ENCODE measurements at places on chromosomes 16 and 17.

DNA sequence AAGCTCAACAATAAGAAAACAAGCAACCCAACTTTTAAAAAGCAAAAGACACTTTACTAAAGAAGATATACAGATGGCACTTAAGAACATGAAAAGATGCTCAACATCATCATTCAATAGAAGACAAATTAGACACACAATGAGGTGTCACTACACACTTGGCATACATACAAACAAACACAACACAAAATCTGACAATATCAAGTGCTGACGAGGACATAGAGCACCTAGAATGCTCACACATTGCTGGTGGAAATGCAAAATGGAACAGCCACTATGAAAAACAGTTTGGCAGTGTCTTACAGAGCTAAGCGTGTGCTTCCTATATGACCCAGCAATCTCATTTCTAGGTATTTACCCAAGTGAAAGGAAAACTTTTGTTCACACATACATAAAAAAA is 18.9 kb downstream of the RPRML start:
- no peak for DNase-seq

DNA sequence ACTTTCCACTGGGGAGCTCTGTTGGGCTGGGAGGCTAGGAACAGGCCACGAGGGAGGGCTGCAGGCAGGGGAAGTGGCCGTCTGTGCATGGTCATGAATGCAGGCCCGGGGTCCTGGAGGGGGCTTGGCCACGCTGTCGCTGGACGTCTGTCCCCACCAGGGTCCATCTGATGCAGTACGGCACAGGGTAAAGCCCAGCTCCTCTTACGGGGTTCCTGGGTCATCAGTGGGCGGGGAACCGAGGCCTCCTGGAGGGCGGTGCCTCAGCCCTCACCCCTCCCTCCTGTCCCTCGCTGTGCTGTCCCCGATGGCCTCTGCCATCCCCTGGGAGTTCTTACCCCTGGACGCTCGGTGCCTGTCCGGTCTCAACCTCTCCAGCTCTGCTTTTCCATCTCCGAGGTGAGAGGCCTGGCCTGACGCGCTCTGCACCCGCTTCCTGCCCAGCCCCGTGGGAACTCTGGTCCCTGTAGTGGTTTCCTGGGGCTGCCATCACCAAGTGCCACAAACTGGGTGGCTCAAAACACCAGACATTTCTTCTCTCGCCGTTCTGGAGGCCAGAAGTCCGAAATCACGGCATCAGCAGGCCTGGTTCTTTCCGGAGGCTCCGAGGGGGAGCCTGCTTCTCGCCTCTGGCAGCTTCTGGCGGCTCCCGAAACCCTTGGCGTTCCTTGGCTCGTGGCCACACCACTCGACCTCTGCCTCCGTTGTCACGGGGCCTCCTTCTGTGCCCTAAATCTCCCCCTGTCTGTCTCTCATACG is 182.8 kb downstream of the SEC14L1 start:
- peak; percentile 45 for DNase-seq

GRCh38 chr17:81412490-81413093 is 17.3 kb downstream of the BAHCC1 start:
- no peak for DNase-seq

- peak; percentile 22 for DNase-seq
These were observed 34.1 kb downstream of the NQO1 start for GRCh38 chr16:69691980-69692911.

DNA sequence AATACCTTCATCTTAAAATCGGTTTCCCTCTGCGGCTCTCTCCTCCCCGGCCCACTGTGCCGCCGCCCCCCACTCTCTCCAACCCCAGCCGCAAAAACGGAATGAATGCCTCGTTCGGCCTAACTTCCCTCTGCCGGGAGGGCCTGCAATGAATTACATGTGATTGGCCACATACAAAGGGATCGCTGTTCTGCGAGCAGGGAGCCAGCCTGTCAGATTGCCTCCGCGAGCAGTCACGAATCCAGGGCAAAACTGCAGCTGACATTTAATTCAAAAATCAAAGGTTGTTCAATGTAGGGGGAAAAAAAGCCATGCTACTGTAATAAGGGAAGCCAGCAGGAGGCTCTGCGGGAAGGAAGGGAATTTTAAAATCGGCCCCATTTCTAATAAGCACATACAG is 84.9 kb downstream of the TBC1D16 start:
- no peak for DNase-seq

- no peak for DNase-seq
These were observed 42.8 kb downstream of the TNFRSF13B start for GRCh38 chr17:16929035-16929680.

GRCh38 chr16:33877-34647 is 19.3 kb downstream of the POLR3K start:
- no peak for DNase-seq

GRCh38 chr17:7982173-7982572 is 20.2 kb upstream of the GUCY2D start:
- peak; percentile 63 for DNase-seq

DNA sequence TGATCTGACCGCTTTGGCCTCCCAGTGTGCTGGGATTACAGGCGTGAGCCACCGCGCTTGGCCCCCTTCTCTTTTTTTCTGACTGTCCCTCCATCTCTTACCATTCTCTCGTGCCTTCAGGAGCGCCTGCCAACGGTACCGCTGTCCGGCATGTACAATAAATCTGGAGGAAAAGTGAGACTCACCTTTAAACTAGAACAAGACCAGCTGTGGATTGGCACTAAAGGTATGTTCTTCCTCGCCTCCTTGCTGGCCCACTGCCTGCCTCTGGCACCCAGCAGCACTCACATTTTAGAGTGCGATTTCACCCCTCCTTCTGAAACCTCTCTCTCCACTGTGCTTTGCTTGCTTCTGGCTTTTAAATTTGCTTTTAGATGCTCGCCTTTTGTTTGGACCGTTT is 5.0 kb downstream of the UBFD1 start:
- no peak for DNase-seq

DNA sequence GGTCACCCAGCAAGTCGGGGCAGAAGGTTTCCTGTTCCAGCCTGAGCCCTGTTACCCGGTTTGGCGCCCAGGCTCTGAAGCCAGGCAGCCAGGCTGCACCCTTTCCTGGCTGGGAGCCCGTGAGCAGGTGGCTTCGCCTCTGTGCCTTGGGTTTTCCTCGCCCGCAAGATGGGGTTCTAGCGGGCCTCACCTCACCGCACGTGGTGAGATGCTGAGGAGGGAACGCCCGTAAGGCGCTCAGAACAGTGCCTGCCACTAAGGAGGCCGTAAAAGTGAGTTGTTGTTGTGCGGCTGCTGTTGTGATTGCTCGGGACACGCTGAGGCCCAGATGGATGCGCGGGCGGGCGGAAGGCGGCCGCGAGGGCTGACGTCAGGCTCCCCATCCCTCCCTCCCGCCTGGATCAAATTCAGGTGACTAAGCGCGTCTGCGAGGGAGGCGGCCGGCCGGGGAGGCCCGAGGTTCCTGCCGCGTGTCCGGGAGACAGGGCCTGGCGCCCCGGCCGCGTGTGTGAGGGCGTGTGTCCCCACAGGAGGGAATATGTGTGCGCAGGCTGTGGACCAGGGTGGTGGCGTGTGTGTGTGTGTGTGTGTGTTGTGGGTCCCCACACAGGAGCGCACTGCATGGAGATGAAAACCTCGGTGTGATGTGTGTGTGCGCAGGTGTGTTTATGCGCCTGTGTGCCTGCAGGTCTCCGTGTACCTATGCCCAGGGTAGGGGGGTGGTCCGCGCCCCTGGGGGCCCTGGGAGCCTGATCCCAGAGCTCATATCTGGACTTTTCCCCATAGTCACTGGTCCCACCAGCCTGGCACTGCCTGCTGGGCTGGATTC is 4.3 kb downstream of the CAMKK1 start:
- DNase-seq: peak; percentile 91

DNA sequence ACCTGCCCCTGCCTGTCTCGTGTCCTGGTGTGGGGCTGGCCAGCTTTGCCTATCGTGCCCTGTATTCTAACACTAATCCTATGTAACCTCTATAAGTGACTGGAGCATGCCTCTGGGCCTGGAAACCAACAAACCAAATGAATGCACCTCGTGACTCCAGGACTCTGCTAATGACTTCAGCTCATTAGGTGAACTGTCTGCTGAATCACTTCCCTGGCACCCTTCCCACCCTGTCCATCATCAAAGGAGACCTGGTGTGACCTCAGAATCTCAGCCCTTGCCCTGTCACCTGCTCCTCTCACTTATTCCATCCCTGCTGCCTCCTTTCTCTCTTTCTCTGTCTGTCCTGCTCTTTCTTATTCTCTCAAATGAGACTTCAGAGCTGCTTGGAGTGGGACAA is 322.4 kb downstream of the CBLN1 start:
- DNase-seq: no peak

- DNase-seq: no peak
These were observed 2.0 kb downstream of the TP53I13 start for GRCh38 chr17:29570521-29570920.

- peak; percentile 76 for DNase-seq
These were observed 8.8 kb downstream of the ZG16B start for GRCh38 chr16:2838928-2839327.

DNA sequence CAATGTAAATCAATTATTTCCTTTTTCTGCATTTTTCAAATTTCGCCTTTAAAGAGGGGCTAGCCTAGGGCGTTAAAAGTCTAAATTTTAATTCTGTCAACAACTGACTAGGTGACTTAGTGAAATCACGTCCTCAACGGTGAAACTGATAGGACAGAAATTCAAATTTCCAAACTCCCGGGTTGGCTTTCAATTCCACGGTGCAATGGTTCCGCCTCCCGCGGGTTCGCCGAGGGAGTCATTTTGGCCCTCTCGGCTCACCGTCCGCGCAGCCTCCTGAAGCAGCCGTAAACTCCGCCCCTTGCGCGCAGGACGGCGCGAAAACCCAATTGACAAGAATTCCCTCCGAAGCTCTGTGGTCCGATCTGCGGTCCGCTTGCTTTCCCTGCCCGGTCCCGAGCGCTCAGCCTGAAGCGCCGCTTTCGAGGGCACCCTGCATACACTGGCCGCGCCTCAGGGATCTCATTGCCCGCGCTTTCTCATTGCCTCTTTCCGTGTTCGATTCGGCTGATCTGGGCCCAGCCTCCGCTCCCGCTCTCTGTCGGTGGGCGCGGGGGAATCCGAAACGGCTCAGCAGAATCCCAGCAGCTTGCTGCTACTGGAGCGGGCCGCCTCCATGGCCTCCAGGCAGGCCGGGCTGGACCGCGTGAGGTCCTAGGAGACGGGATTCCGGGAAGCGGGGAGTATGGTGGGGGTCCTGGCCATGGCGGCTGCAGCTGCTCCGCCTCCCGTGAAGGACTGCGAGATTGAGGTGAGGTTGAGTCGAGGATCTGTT is at the start of gene ATAD5:
TSS of gene ATAD5 (plus strand) at position 304 of the 775 bp plus-strand sequence. CDS start at position 686, 382 bp downstream.
- peak; percentile 91 for DNase-seq

GRCh38 chr16:24610416-24610755 is 71.0 kb downstream of the RBBP6 start:
- peak; percentile 31 for DNase-seq

- DNase-seq: no peak
These were observed 54.2 kb downstream of the BEAN1 start for GRCh38 chr16:66481081-66481942.

- DNase-seq: no peak
These were observed 5.5 kb downstream of the C16orf96 start for GRCh38 chr16:4561596-4561995.

DNA sequence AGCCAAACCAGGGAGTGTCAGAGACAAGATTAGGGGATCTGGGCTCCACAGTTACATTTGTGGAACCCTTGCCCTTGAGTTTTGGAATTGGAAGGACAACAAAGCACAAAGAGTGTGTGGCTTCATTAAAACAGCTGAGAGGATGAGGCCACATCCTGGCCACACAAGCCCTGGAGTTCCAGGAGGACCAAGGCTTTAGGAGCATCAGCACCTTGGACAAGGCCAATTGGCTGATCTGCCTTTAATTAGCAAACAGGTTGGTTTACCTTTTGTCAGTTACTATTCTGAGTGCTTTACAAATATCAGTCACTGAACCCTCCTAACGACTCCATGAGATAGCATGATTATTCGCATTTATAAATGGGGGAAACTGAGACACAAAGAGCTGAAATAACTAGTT is 54.7 kb downstream of the SLC6A2 start:
- no peak for DNase-seq

- DNase-seq: no peak
These were observed 3.6 kb downstream of the CLUH start for GRCh38 chr17:2707721-2708584.

GRCh38 chr17:79833744-79834564 is 5.3 kb downstream of the CBX4 start:
- DNase-seq: no peak

DNA sequence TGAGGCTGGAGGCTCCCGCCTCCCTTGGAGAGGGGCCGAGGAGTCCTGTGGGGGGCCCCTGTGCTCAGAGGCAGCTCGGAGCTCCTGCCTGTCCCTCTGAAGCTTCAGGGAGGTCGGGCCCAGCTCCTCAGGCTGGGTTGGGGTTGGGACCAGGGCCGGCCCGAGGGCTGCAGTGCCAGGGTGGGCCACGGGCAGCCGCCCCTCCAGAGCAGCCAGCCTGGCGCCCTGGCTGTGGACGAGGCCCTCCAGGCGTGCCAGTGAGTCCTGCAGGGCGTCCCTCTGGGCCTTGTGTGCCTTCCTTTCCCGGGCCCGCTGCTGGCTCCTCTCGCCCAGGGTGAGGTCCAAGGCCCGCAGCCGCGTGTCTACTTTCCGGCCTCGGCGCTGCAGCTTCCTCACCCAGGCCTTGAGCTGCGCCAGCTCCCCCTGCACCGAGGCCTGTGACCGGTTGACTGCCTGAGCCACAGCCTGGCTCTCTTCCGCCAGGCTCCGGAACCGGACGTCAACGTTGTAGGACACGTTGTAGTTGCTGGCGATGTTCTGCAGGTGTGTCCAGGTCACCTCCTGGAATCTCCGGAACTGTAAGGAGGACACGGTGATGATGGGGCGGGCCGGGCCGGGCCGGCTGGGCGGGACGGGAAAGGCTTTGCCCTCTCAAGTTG is 1.2 kb downstream of the PTX4 start:
- DNase-seq: no peak

- DNase-seq: no peak
These were observed 592 bp upstream of the PERCC1 start for GRCh38 chr16:1430214-1430758.

- DNase-seq: peak; percentile 35
These were observed at the start of gene ZNF469 for GRCh38 chr16:88382491-88383400. ZNF469 (plus strand) TSS chr16:88382959; CDS start chr16:88427471, 44,512 bp downstream.

GRCh38 chr17:55448681-55449080 is 27.0 kb upstream of the MMD start:
- DNase-seq: peak; percentile 59

DNA sequence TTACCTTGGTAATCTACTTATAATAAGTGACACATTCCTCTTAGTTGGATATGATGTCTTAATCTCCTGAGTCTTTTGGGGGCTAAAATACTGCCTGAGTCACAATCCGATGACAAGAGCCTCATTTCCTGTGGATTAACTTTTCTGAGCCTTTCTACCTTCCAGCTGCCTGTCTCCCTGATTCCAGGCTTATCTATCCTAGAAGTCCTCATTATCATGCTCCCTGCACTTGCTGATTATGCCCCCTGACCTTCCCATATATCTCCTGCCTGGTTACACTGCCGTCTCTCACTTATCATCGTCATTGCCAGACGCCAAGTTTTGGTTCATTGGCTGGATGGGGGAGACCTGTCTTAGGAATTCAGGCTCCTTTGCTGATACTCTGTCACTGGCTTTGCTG is 727.4 kb upstream of the CA10 start:
- DNase-seq: no peak

- no peak for DNase-seq
These were observed 35.1 kb downstream of the DDX19A start for GRCh38 chr16:70381604-70382342.

GRCh38 chr16:84864326-84864955 is 44.7 kb downstream of the CRISPLD2 start:
- DNase-seq: no peak

- DNase-seq: no peak
These were observed 4.8 kb downstream of the RNF213 start for GRCh38 chr17:80265205-80266068.

Data from fibroblast of skin of abdomen (primary cell).